GM20000 (cell line): ENCODE measurements at places on chromosomes 11 and 22.

DNA sequence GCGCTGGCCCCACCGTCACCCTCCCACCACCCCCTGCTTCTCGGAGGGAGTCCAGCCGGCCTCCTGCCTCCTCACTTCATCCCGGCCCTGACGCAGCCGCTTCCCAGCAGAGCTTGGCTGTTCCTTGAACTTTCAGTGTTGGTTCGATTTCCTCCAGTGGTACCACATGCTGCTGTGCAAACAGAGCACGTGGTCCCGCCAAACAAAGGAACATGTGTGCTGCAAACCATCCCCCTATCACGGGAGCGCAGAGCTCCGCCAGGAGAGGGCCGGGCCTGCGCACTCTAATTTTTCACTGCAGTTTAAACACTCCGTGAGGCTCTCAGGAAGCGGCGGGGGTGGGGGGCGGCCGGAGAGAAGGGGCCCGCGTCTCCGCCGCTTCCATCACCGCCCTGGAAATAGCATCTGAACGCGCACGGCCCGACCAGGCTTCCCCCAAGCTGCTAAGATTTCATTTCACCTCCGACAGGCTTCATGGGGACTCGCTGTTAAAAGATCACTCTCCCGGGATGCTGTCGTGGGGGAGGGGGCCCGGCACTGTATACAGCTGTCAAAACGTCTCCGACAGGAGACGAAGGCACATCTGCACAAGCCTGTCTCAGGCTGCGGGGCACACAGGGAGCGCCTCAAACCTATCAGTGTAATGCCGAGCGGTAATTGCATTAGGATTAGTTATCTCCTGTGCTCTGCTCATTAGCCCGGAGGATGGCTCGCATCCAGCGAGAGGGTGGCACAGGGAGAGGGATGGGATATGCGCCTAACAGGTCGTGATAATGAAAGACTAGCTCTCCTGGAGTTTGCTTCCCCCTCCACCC, 269.9 kb upstream of the SORL1-AS1 start:
- no peak for DNase-seq

- no peak for DNase-seq
Observed at GRCh38 chr11:464316-464715, 14.2 kb downstream of the PTDSS2 start.

DNA sequence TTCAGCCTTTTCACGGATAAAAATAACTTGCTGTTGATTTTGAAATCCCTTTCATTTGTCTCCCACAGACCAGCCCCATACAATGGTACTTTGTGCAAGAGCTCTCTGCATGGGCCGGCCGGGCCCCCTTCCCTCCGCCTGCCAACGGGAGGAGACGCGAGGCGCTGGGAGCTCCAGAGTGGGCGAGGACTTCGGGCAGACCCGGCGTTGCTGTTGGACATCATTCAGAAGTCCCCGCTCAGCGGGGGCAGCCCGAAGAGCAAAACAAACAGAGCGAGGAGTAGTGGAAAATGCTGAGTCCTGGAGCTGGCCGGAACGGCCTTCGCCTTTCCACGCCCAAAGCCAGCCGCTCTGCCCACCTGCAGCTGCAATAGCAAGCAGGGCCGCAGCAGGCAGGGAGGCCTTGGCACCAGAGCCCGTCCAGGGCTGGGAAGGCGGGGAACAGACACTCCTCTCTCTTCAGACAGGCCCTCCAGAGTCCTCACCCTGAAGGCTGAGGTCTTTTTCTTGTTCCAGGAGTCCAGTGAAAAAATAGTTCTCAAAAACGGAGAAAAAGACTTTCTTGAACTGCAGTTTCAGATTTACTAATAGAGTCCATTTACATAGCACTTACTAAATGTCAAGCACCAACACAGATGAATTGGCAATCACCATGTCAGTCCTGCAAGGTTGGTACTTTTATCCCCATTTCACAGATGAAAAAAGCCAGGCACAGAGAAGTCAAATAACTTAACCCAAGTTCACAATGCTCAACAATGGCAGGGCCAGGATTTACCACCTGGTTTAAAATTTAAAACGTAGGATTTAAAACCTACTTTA, 135.5 kb downstream of the ETS1 start:
- peak; percentile 34 for DNase-seq

DNA sequence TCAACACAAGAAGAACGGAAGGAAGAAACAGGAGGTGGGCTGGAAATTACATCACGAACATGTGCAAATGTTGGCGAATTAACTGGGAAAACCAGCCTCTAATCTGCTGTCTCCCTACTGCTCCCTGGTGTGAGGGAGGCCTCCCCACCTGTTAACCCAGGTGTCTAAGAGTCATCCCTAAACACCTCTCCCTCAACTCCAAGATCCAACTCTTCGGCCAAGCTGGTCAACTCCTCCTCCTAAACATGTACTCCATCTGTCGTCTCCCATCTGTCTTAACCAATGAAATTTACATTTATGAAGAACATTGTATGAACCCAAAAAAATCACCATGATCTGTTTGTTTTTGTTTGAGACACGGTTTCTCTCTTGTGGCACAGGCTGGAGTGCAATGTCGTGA, 154.2 kb downstream of the LARGE1 start:
- DNase-seq, result no peak

GRCh38 chr22:28730179-28730578, 11.4 kb downstream of the CHEK2 start:
- DNase-seq, result no peak

GRCh38 chr11:72589802-72590761, 84.1 kb downstream of the PDE2A start:
- peak; percentile 70 for DNase-seq
